ENCODE measurements at places on chromosomes 5 and 9.
A peak's percentile ranks its signal among the peaks of the same experiment; 100 is the strongest.

- no peak for DNase-seq
Observed at GRCh38 chr5:98599016-98599415, 174.4 kb upstream of the RGMB start.

GRCh38 chr5:76855961-76856360, 6.1 kb downstream of the S100Z start:
- no peak for DNase-seq

DNA sequence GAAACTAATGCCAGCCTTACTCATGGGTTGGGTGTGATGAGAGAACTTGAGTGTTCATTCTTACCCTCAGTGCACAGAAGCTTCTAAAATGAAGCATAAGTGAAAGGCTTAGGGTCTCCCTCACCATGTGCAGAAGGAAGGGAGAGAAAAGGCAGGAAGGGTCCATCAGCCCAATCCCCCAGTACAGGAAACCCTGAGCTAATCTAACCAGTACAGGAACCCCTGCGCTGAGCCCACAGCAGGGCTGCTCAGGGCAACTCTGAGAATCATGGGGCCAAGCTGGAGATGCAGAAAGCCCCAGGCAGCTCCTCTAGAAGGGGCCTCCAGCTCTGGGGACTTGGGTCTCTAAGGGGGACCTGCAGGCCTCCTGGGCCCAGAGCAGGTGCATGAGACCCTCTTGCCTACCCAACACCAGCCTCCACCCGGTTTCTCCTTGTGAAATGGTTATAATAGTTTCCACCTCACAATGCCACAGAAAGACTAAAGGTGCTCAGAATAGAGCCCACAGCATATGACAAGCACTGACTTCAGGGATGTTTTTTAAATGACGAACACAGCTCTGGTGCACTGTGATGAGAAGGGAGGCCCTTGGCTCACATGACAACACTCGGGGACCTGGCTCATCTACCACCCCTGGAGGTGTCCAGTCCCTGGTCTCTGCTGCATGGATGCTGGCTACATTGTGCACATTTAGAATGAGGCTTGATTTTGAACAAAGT, 190.1 kb downstream of the ACTL7B start:
- DNase-seq = no peak

DNA sequence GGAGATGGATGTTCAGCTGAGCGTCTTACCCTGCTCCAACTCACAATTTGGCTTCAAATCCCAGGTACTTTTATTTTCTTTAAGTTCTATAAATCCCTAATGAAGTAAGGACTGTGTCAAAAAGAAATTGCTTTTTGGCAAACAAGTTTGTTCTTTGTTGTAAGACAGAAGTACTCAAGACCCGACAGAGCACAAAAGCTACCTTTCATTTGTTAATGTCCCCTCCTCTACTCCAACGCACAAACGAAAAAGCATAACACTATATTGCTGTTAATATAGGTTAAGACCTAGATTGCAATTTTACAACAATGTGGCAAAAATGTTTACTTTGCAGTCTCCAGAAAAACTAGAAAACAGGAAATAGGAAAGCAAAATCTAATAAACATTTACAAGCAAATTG, 595.4 kb upstream of the DMAC1 start:
- no peak for DNase-seq

- DNase-seq = no peak
Observed at GRCh38 chr9:134031783-134032182, 6.5 kb downstream of the BRD3OS start.

- DNase-seq = no peak
Observed at GRCh38 chr5:57903458-57903857, 420.8 kb upstream of the ACTBL2 start.

DNA sequence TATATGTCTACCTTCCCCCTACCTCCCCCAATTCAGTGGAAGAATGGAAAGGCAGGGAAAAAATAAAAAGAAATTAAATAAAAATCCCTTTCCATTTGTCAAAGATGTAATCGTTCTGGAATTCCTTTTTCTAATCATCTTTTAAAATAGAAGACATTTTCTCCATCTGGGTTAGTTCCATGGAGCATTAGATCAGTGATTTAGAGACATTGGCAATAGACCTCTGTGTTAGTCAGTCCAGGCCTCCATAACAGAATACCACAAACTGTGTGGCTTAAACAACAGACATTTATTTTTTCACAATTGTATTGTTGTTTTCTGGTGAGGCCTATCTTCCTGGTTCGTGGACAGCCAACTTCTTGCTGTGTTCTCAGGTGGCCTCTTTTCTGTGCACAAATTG, 516.6 kb upstream of the DAB2 start:
- no peak for DNase-seq

GRCh38 chr9:23769307-23769935, 56.6 kb downstream of the ELAVL2 start:
- DNase-seq = no peak

DNA sequence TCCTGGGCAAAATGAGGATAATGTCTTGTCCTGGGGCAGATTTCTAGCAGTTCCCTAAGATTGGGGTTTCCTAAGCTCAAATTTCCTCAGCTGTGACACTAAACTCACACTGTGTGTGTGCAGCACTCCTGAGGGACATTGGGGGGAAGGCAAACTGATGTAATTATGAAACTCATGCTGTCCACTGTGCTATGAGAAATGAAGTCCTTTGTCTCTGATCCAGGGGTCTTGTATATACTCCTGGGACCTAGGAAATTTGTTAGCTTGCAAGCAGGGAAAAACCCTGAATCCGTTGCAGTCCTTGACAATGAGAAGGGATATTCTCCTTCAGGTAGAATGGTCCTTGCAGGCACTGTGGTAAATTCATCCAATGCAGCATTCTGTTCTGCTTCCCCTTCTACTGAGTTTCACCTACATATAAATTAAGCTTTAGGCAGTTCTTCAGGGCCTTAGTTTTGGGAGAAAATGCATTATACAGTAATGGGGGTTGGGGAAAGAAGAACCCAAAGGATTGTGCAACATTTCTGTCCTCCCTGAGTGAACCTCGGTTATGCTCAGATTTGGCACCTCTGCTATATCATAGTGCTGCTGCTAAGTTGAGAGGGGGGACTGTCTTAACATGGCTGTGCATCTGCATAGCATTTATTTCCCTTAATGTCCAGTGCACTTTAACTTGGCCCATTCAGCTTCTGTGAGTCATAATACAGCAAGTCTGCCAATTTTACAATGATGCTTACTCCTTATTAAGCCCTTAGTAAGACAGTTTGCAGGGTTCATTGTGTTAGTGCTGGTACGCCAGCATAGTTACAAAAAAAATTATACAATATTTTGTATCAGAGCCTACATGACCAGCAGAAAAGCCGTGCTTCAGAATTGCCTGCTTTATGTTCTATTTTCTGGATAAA, 80.2 kb downstream of the PJA2 start:
- DNase-seq = no peak

DNA sequence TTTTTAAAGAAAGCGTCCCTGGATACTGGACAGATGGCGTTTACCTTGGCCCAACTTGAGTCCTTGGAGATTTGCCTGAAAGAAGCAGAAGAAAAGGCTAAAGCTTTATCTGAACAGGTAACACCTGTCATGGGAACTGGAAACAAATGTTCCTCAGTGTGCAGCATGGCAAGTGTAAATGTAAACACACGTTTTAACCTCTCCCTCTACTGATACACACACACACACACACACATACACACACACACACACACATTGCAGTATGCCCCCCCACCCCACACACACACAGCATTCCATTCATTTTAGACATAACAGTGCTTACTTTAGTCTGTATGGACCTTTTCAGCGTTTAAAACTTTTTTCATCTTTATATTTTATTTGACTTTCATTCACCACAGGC, 51.1 kb downstream of the CCDC192 start:
- no peak for DNase-seq

- DNase-seq = no peak
Observed at GRCh38 chr5:126812199-126812570, 35.2 kb downstream of the LMNB1 start.

GRCh38 chr9:130213911-130214761, 41.9 kb downstream of the NCS1 start:
- no peak for DNase-seq

- no peak for DNase-seq
Observed at GRCh38 chr9:34869390-34869789, 88.7 kb upstream of the PHF24 start.

DNA sequence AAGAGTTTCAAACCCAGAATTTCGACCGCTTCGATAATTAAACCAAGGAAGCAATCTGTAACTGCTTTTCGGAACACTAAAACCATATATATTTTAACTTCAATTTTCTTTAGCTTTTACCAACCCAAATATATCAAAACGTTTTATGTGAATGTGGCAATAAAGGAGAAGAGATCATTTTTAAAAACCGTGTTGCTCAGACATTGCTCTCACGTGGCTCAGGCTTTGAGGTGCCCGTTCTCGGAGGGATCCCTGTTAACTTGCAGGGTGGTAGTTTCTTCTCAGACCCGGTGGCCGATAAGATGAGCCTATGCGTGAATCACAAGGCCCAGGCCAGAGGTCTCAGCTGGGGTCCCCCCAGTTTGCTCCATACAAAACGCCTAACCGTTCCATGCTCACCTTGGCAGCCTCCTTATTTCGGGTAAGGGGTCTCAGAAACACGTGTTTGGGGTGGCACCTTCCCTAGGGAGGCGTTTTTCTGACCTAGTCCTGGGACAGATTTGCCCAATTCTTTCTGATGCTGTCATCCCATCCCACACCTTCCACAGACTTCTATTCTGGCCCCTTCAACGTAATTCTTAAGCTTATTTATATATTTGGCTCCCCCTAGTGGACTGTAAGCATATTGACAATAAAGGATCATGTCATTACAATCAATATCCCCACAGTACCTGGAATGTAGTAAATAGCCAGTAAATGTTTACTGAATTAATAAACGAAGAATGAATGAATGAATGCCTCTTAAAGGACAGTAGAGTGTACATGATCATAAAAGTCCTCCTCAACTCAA, 48.1 kb downstream of the THBS4 start:
- DNase-seq = peak; percentile 29

DNA sequence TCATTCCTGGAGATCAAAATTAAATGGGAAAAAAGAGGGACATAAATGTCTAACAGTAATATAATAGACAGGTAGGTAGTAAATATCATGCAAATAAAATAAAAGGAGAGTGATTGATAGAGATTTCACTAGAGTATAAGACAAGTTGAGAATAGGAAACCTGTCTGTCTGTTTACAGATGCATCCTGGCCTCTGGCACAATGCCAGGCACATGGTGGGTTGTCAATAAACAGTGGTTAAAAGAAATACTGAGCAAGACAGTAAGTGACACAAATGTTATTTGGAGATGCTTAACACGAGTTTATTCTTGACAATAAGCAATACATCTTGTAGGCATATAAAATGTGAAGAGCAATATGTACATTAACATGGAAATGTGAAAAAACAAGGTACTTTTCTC, 33.3 kb downstream of the RICTOR start:
- DNase-seq = no peak

DNA sequence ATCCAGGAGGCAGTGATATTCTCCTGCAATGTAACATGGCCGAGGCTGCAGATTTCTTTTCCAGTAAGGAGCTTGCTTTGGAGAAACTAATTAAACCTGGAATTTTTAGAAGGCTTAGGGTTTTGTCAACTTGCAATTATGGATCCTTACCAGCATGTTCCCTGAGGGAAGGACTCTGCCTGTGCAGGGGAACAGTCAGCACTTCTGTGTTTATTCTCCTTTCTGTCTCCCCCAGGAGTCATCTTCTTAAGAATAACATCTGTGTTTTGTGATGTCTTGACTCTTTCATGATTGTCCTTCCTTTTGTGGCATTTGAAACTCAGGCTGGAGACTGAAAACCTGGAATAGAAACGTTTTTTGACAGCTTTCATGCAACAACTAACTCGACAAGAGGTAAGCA, 80.5 kb upstream of the TNFSF8 start:
- no peak for DNase-seq

GRCh38 chr5:98463676-98464075, 309.8 kb upstream of the RGMB start:
- DNase-seq = no peak

GRCh38 chr5:60671899-60672692, 27.9 kb downstream of the DEPDC1B start:
- no peak for DNase-seq

GRCh38 chr9:21434202-21435014, 5.8 kb upstream of the IFNA1 start:
- DNase-seq = no peak

GRCh38 chr5:32711362-32711680, 200 bp downstream of the NPR3 start:
- peak; percentile 24 for DNase-seq

DNA sequence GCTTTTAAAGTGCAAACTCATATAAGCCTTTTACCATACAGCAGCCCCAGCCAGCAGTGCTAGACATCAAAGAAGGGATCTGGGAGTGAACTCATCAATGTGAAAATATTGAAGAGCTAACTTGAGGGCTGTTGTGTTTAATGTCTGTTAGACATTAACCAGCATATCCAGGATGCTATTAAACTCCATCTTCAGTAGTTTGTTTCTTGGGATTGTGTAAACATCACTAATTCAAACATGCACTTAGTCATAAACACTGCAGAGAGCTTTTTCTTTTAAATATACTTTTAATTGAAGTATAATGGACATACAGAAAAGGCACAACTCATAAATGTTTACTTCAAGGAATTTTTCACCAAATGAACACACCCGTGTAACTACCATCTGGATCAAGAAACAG, 81.8 kb downstream of the TMEM252 start:
- no peak for DNase-seq

- no peak for DNase-seq
Observed at GRCh38 chr9:71245651-71246050, 124.2 kb upstream of the TRPM3 start.

GRCh38 chr5:52896534-52897237, 92.5 kb upstream of the ITGA2 start:
- no peak for DNase-seq

GRCh38 chr5:173645437-173645807, 29.0 kb upstream of the BOD1 start:
- no peak for DNase-seq

- DNase-seq = no peak
Observed at GRCh38 chr5:73312146-73312871, 136.3 kb downstream of the FOXD1 start.

GRCh38 chr5:11584017-11584416, 320.2 kb downstream of the CTNND2 start:
- no peak for DNase-seq

- no peak for DNase-seq
Observed at GRCh38 chr5:109917154-109917546, 227.4 kb downstream of the MAN2A1 start.

GRCh38 chr5:52708463-52708862, 79.3 kb upstream of the ITGA1 start:
- DNase-seq = no peak
